ENCODE measurements at places on chromosomes 5 and 9.

DNA sequence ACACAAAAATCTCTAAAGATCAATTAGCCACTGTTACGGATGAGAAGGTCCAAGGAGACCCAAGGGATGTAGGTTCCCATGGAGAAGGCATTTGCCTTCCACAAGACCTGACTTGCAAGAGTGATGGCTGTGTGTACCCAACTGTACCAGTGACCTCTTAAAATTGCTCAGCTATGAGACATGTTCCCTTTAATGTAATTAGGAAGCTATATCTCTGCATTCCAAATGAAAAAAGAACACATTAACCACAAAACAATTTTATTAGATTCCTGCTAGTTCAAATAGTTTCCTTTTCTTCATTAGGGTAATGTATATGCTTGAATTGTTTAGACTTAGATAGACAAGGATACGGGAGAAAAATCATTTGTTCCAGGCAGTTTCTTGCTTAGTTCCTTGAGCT lies 3.3 kb downstream of the OR2Y1 start:
- no peak for DNase-seq

DNA sequence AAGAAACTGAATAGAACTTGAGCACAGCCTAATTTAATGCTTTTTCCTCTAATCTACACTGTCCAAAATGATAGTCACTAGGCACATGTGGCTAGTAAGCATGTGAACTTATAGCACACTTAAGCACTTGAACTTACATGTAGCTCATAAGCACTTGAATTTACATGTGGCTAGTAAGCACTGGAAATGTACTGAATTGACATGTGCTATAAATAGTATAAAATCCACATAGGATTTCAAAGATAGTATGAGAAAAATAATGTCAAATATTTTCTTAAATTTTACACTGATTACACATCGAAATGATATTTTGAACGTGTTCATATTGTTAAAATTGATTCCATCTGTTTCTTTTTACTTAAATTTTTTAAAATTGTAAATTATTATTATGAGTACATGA lies 167.3 kb downstream of the CARTPT start:
- no peak for DNase-seq

DNA sequence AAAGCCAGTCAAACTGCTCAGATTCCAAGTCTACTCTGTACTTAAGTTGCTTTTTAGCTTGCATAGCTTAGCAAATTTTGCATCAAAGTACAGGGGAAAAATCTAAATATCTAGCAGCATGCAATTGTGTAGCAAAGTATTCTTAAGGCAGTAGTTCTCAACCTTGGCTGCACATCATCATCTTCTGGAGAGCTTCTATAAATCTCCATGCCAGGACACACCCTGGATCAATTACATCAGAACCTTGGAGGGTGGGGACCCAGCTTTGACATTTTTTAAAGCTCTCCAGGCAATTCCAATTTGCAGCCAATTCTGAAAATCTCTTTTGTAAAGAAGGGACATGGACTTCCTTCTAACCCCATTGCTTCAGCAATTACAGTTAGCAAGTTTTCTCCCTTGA lies 187.5 kb downstream of the SNCAIP start:
- DNase-seq: no peak

DNA sequence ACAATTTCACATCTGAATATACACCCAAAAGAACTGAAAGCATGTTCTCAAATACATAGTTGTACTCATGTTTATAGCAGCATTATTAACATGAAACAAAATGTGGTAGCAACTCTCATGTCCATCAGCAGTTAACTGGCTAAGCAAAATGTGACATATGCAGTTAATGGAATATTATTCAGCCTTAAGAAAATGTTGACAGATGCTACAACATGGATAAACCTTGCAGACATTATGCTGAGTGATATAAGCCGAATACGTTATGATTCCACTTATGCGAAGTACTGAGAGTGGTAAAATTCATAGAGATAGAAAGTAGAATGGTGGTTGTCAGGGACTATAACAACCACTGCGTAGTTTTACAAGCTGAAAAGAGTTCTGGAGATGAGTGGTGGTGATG lies 1469.0 kb upstream of the ACO1 start:
- DNase-seq: no peak

DNA sequence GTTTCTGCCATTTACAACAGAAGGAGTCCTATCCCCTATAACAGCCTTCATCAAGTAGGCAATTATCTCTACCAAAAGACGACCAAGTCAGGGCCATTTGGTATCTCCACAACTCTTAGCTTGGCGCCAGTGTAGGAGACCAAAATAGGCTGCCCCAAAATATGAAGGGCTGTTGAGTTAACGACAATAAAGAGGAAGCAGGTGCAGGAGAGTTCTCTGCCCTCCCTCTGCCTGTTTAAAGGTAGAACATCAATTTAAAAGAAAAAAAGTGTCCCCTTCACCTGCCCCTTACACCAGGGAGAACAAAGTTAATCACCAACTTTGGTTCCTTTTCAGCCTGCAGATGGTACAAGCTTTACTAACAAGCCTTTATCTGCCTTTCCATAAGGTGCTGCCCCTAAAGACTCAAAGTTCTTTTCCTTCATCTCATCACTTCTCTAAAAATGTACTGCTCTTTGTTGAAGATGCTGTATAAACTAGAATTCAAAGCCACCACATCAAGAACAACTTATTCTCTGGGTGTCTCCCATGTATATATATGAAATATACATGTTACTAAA lies 33.3 kb downstream of the PPP1R2B start:
- no peak for DNase-seq

DNA sequence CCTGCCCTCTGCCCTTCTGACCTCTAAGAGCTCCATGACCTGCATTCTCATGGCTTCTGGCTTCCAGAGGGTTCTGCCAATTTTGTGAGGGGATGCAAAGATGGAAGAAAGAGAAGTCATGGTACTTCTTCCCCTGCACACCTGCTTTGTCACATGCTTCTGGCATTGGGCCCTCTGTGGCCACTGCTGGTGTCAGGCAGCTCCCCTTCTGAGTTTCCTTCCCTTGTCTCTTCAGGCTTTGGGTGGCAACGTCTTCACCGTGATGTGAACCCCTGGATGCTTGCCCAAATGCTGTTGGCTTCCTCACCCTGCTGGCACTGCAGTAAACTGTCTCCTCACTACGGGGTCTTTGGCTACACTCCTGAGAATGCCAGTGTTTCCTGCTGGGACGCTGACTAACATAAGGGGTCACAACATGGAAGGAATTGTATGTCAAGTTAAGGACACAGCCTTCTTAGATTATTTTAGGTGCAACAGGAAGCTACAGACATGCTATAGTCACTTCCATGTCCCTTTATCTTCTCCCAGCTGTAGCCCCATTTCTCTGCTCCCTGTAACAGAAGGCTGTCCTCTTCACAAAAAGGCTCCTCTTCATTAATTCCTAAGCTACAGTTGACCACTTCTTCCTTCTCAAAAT lies 8.9 kb upstream of the CLINT1 start:
- no peak for DNase-seq

DNA sequence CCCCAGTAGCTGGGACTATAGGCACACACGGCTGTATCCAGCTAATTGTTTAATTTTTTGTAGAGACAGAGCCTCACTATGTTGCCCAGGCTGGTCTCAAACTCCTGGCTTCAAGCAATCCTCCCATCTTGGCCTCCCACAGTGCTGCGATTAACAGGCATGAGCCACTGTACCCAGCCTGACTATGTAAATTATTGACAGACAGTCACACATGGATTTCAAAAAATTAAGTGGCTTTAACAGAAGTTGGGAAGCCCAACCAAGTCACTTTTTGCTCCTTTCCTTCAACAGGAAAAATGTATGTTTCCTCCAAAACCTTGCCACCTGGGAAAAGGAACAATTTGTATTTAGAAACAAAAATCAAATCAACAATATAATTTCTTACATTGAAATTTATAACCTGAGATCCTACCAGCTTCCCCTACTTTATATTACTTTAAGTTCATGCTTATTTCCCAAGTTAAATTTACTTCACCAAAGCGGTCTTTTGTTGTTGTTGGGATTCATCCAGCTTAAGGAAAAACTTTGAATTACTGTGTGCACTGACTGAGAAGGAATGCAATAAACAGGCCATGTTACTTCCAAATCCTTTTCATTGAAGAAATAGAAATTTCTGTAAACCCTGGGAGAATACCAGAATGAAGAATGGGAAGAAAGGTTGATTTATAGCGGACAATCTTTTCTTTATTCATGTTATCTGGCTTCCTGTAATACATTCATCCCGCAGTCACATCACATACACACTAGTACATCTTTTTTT lies 8.6 kb downstream of the PCA3 start:
- peak; percentile 20 for DNase-seq

- DNase-seq: no peak
These were observed 214.2 kb downstream of the PRR16 start for GRCh38 chr5:120678279-120678678.

GRCh38 chr5:169416583-169417196 lies 115.8 kb upstream of the SLIT3 start:
- no peak for DNase-seq

GRCh38 chr5:143865426-143866025 lies 53.6 kb downstream of the HMHB1 start:
- peak; percentile 20 for DNase-seq

DNA sequence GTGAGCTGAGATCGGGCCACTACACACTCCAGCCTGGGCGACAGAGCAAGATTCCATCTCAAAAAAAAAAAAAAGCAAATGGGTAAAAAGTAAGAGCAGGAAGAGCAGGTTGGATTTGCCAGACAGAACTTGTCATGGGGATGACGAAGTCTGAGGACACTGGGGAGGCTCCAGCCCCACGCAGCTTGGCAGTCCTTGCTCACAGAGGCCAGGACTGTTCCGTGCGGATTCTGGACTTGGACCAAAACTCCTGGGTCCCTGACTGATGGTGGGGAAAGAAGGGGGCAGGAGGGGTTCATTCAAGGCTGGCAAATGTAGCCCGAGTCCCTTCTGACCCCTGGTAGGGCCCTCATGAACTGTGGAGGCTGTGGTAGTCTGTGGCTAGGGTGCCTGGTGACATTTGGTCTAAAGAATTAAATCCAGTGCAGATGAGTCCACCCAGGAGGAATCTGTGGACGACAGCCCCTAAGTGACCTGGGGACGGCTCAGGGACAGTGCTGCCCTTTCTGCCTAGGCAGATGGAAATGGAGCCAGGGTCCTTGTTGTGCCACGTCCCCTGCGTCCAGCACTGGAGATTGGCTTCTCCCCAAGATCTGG lies 3.1 kb downstream of the FGD3 start:
- DNase-seq: no peak

DNA sequence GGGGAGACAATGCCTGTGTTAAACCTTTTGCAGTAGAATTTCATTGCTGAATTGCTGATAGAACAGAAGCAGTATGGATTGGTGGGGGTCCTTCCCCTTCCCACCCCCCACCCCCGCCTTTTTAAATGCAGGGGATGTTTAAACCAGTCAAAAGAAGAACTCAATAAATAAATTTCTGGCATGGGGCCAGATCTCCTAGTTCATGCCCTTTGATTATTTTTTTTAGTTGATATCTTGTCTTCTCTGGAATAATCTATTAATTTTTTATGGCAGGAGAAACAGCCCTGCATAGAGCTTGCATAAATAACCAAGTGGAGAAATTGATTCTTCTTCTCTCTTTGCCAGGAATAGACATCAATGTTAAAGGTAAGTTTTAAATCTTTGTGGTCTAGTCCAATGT lies 72.8 kb downstream of the SLF1 start:
- DNase-seq: no peak

DNA sequence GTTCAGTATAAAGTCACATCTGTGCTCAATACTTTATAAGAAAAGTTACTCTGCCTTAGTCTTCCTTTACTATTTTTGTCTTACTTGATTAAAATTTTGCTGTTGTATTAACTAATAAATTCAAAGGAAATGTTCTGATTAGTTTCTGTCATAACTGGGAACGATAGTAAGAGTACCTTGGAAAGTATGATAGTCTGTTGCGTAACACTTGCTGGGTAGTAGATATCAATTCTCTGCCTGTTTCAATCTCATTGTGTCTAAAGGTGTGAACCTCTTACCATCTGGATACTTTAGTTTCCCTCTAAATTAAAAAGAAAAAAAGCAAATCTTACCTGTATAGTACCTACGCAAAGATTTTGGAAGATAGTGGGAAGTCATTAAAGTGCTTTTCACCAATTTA lies 48.5 kb downstream of the COMMD10 start:
- no peak for DNase-seq

- no peak for DNase-seq
These were observed 11.7 kb upstream of the ESM1 start for GRCh38 chr5:54997081-54997480.

DNA sequence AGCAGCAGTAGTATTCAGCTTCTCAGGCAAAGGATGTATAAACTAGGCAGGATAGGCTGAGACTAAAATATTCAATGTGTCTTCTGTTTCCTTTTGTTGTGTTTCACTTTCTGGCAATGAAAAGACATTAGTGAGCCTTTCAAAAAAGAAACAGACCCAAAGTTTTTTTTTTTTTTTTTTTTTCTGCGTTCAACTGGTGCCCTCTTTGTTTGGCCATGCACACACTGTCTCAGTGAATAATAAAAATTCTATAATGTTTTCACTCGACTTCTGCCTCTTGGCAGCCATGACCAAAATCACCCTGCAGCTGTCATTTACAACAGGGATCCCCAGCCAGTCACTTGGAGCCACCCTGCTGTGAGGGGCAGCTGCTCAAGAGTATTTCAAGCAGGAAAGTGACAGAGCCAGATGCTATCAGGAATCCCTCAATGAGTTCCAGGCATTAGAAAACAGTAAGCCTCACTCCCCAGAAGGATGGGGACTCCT lies 44.0 kb upstream of the MAN2A1 start:
- peak; percentile 80 for DNase-seq

DNA sequence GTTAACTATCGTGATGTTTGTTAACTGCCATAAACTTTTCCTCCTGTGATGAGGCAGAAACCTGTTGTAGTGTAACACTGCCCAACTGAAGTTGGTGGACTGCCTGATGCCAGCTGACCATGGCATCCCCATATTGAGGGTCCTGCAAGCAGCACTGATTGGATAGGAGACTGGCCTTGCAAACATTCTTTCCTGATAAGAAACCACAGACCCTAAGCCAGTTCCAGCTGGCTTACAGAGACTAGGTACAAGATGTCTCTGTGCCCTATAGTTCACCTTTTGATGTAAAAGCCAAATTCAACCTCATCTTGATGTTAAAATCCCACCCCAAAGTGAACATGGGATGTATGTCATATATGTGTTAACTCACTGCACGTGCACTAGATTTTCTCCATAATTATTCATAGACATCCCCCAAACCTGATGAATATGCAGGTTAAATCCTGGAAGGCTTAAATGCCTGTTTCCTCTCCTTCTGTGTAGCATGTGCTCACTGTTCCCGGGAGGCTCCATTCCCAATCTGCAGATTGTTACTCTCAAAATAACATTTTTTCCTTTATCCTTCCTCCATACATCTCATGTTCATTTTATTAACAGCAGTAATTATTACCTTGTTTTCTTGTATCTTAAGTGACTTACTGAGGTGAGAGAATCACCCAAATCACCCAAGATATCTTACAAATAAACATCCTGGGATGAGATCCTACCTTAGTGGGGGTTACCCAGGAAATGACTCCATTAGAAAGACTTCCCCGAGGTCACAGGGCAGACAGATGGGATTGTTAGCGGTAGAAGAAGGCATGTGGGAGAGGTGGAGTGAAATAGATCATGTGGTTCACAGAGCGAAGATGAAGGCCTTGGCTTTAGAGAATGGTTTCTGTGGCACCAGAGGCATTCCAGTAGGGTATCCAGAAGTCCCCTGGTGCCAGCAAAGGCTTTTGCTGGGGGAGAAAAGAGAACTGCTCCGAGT lies 566.7 kb downstream of the CCDC171 start:
- no peak for DNase-seq

Data from globus pallidus (tissue), 1 donor.